ENCODE measurements at places on chromosomes 1 and 21.

GRCh38 chr1:243799908-243800307 lies 50.1 kb downstream of the AKT3 start:
- DNase-seq: no peak

- no peak for DNase-seq
Observed at GRCh38 chr1:86419277-86419903, 4.6 kb upstream of the CLCA2 start.

GRCh38 chr1:245915406-245915805 lies 591.7 kb downstream of the SMYD3 start:
- DNase-seq: no peak

- DNase-seq: no peak
Observed at GRCh38 chr1:66999640-67000400, 54.1 kb downstream of the SLC35D1 start.

DNA sequence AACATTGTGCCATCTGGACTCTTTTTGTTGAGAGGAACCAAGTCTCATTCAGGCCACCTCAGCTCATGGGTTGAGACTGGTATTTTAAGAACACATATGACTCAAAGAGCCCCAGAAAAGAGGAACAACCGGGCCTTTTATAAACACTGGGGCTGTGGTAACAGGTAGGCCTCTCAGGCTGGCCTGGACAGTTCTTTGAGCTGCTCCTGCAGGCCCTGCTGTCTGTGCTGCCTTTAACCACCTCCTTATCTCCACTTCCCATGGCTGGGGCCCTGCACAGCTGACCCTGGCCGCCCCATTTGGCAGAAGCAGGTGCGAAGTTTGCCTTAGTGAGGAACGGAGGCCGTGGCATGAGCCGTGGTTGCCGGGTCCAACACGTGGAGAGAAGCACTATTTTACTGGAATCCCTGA lies 163.3 kb downstream of the RHOU start:
- DNase-seq: no peak

DNA sequence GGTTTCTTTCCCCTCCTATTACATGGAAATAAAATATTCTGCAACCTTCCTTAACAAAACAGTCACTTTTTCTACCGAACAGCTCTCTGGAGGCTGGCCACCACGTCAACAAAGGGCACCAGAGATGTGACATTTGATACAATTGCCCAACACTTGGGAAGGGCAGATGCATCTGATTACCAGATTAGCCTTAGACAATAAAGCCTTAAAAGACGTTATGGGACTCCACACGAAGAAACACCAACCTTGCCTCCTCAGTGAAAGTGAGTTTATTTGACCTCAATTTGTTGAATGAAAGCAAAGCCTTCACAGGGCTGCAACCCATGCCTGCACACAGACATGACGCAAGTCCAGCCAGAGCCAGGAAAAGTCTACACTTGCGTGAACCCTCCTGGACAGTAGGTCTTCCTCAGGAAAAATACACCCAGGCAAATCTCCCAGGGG lies 136.1 kb downstream of the TGFBR3 start:
- DNase-seq: no peak

GRCh38 chr1:216212826-216213225 lies 210.4 kb downstream of the USH2A start:
- DNase-seq: no peak
